NCI-H774 (cell line): ENCODE measurements at places on chromosomes 12 and 14.

GRCh38 chr14:69484444-69485314, at the start of gene PLEKHD1:
Gene PLEKHD1 (plus strand): TSS chr14:69484728. CDS start chr14:69484966, 238 bp downstream.
- peak; percentile 30 for DNase-seq

GRCh38 chr12:104956870-104957718, 996 bp downstream of the SLC41A2 start:
- no peak for DNase-seq

- DNase-seq = peak; percentile 93
These were observed 57.5 kb downstream of the CALM1 start for GRCh38 chr14:90454041-90455000.

GRCh38 chr12:67447180-67447579, 178.0 kb downstream of the CAND1 start:
- DNase-seq = no peak

GRCh38 chr14:90658541-90658967, 157.7 kb downstream of the TTC7B start:
- no peak for DNase-seq

GRCh38 chr14:56324856-56325699, 206.9 kb downstream of the PELI2 start:
- DNase-seq = no peak

- no peak for DNase-seq
These were observed 1.4 kb upstream of the GABARAPL1 start for GRCh38 chr12:10211101-10211939.

DNA sequence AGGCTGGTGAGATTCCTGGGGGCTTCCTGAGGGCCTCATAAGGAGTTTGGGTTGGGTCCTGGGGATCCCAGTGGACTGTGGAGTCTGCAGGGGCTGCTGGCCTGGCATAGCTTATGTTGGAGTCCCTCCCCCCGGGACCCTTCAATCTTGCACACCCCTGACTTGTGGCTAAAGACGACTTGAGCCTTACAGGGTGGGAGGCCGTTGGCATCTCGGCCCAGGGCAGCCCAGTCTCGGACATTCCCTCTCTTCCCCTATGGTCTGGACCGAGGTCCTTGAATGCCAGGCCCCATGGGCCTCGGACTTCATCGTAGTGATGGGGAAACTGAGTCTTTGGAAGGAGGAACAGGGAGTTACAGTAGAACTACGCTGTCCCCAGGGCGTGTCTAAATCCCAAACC, 12.5 kb downstream of the RTL1 start:
- no peak for DNase-seq

GRCh38 chr12:989751-990660, 1.0 kb upstream of the ERC1 start:
- peak; percentile 48 for DNase-seq

DNA sequence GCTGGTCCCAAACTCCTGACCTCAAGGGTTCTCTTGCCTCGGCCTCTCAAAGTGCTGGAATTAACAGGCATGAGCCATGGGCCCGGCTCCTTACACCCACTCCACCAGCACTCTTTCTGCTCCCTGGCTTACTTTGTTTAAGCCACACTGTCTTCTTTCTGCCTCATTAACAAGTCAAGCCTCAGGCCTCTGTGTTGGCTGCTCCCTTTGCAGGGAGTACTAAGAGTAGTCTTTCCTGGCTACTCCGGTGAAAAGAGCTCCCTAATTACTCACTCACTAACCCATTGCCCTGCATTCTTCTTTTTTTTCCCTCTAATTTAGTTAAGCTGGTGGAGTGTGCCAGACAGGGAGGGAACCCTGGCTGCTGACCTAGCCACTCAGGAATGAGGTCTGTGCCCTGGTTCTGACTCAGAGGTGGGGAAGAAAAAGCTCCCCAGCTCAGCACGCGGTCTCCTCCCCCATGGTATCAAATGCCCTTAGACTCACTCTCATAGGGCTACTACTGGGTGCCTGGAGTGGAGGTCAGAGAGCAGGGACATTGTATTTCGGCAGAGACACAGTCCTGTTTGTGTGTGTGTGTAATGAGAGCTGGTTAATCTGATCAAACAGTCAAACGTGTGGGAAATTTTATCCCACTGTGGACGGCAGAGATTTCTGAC, 19.8 kb downstream of the GALNT6 start:
- no peak for DNase-seq

DNA sequence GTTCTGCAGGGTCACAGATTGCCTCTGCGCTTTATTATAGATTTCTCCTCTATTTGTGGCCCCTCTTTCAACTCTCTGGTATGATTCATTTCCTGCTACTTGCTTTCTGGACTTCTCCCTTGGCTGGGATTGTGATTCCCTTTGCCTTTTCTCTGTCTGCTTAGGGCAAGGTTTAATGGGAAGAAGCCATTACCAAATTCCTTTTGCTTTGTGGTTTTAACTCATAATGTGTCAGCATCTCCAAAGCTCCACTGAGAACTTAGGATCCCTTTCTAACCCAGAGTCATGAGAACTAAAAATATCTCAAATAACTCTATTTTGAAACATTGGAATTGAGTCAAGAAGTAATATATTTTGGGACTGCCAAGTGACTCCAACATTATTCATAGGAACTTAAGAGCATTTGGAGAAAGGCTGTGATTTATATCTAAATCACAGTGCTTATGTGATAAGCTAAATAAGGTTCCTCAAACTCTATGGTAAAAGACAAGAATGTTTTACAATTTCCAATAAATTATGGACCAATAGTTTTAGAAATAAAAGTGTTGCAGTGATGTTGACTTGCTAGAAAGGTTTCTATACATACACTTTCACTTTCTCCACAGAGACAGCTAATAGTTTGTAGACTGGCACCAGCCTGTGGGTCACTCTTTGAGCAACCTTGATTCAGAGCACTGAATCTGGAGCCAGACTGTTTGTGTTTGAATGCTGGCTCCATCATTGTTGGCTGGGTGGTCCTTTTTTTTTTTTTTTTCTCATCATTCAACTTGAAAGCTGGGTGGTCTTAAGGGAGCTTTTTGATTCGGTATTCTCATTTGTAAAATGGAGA, 93.9 kb downstream of the DACT1 start:
- DNase-seq = no peak

GRCh38 chr12:76471579-76471978, 88.0 kb downstream of the OSBPL8 start:
- DNase-seq = no peak

- peak; percentile 74 for DNase-seq
These were observed 18.9 kb upstream of the SMUG1 start for GRCh38 chr12:54207539-54208294.

GRCh38 chr14:45519766-45520165, 266.8 kb upstream of the MIS18BP1 start:
- DNase-seq = no peak

GRCh38 chr12:49893753-49894750, 9.6 kb downstream of the FAIM2 start:
- DNase-seq = no peak

DNA sequence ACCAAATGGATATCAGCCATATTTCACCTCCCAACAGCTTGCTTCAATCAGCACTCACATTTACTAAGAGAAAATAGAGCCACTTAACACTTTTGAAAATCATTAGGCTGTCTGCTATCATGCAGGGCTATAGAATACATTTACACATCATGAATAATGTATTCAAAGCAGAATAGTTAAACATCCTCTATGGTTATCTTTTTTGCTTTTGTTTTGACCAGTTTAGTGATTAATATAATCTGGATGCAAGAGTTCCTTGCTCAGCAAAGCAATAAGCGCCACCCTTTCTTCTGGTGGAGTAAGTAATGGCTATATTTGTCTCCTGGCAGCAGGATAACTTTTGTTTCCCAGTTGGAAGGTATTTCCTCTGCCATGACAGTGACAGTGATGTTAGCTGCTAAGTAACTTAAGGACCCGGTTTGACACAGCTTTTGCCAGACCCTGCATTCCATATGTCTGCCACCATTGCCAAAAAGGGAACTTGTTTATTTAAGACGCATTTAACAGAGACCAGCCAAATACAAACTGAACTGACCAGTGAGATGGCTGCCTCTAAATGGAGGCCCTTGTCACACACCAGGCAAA, 70.3 kb upstream of the NR2C1 start:
- no peak for DNase-seq

DNA sequence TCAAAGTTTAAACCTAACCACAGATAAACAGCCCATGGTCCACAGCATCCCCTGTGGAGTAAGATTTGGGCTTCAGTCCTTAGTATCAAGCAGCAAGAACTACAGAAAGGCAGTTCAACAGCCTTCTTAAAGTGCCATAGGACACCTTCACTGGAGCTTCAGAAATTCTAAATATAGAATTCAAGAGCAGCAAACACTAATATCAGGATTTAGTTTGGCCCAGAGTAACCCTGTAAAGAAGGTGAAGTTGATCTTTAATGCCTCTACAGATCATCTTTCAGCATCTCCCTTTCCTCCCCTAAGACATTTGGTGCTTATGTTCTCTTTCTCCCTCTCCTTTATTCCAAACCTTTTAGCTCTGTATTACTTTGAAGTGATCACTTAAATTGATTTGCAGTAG, 59.5 kb upstream of the ARHGAP5 start:
- DNase-seq = no peak

GRCh38 chr12:52878507-52879393, 26.1 kb downstream of the KRT8 start:
- DNase-seq = no peak

- DNase-seq = no peak
These were observed 90.9 kb upstream of the MDM1 start for GRCh38 chr12:68422956-68423574.

DNA sequence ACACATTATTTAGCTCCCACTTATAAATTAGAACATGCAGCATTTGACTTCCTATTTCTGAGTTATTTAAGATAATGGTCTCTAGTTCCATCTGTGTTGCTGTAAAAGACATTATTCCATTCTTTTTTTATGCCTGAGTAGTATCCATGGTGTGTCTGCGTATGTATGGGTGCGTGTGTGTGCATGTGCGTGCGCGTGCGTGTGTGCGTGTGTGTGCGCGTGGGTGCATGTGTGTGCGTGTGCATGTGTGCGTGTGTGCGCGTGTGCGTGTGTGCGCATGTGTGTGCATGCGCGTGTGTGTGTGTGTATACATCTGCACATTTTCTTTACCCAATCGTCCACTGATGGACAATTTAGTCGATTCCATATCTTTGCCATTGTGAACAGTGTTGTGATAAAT, 479.4 kb upstream of the TMEM132C start:
- DNase-seq = no peak

GRCh38 chr14:90522571-90523191, 125.9 kb downstream of the CALM1 start:
- DNase-seq = peak; percentile 65

DNA sequence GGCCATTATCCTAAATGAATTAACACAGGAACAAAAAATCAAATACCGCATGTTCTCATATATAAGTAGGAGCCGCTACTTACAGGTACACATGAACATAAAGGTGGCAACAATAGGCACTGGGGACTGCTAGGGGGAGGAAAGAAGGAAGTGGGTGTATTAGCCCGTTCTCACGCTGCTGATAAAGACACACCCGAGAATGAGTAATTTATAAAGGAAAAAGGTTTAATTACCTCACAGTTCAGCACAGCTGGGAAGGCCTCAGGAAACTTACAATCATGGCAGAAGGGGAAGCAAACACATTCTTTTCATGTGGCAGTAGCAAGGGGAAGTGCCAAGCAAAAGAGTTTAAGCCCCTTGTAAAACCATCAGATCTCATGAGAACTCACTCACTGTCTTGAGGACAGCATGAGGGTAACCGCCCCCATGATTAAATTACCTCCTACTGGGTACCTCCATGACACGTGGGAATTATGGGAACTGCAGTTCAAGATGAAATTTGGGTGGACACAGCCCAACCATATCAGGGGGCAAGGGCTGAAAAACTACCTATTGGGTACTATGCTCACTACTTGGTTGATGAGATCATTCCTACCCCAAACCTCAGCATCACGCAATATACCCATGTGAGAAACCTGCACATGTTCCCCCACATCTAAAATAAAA, 16.4 kb upstream of the MIA2 start:
- no peak for DNase-seq

DNA sequence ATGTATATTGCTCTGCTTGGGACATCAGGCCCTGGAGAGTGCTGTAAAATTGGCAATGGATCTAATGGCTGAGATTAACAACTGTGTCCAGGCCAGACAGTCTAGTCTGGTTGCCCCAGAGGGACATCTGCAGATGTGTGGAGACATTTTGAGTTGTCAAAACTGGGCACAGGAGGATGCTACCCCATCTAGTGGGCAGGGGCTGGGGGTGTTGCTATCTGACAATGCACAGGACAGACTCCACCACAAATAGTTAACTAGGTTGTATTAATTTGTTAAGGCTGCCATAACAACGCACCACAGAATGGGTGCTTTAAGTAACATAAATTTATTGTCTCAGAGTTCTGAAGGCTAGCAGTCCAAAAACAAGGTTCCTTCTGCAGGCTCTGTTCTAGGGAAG, 302.5 kb upstream of the AMIGO2 start:
- no peak for DNase-seq

- no peak for DNase-seq
These were observed 1.1 kb downstream of the RPS26 start for GRCh38 chr12:56042843-56043242.

GRCh38 chr12:102095677-102096263, 24.1 kb downstream of the NUP37 start:
- DNase-seq = peak; percentile 51

- DNase-seq = no peak
These were observed 304 bp downstream of the KCTD10 start for GRCh38 chr12:109476807-109477184.

DNA sequence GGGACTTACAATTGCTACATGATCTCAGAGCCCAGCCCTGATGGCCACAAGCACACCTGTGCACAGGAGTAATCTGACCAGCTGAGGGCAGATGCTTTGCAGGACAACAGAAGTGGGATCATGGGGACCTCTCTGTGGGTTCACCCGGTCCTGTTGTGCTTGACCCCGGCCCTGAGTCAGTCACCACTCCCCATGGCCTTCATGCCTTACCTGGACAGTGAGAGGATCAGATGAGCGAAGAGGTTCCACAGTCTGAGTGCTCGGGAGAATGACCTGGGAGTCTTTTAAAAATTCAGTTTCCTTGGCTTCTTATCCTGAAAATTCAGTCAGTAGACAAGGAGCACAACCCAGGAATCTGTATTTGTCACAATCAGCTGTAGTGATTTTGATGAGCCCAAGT, 88.1 kb downstream of the NTF3 start:
- DNase-seq = no peak

- DNase-seq = no peak
These were observed 36.6 kb upstream of the CLMN start for GRCh38 chr14:95356245-95356869.
